ENCODE measurements at places on chromosomes 6 and 20.

DNA sequence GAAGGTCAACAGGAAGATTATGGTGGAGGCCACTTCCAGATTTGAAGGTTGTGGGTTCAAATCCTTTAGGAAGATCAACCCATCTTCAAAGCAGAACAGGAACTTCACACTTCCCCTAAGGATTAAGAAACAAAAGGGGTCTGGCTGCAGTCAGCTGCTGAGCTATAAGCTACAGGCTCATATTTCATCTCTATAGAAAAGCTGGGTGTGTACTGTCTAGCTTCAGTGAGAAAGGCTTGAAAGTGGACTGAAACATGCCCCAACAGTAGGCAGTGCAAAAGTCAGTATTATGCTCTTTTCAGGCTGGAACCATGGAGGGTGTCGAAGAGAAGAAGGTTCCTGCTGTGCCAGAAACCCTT is 60.1 kb upstream of the SPDEF start:
- DNase-seq: no peak

DNA sequence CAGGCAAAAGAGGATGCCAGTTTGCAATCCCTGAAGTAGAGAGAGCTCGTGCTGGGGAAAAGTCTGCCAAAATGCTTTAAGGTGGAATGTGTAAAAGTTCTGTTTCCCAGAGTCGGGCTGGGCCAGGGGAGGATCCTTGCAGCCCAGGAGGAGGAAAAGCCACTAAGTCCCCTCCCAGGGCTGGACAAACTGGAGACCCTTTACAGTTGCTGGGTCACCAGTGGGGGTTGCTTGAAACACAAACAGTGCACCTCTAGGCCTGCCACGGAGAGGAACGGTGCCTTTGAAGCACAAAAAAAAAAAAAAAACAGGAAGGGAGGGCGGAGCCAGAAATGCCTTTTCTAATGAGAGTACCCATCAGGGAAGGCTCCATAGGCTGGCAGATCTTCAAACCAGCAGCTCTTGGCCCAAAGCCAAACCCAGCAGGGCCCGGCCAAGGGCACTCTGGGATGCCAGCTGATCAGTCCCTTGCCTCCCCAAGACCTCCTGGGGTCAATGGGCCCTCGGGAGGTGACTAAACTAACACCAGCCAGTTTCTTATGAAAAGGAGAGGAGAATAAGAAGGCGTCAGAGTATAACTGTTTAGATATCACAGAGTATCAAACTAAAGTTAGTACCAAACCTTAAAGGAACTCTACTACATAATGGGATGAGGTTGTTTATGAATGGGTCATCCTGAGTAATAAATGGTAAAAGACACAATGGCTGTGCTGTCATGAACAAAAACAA is 23.7 kb downstream of the HLA-A start:
- no peak for DNase-seq

DNA sequence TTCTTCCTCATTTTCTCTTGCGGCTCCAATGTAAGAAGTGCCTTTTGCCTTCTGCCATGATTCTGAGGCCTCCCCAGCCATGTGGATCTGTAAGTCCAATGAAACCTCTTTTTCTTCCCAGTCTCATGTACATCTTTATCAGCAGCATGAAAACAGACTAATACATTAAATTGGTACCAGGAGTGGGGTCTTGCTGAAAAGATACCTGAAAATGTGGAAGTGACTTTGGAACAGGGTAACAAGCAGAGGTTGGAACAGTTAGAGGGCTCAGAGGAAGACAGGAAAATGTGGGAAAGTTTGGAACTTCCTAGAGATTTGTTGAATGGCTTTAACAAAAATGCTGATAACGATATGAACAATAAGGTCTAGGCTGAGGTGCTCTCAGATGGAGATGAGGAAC is 316.7 kb upstream of the HS3ST5 start:
- DNase-seq: no peak

DNA sequence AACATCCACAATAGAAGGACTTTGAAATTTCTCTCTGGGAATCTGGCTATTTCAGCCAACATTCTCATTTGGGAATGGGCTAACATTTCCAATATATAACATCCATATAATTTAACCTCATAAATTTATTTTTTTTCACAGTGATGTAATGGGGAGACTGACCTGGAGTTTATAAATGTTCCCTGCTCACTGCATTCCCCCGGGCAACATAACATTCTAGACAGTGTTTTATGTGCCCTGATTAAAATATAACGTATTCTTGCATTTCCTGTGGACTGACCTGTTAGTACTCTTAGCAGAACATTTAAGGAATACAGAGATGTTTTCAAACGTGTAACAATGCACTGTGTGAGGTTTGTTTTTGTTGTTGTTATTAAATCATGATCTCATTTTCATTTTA is 20.9 kb downstream of the TSHZ2 start:
- no peak for DNase-seq

All from activated CD4-positive, alpha-beta T cell treated with anti-CD3 and anti-CD28 coated beads, Interleukin-2, amount 50 U/mL, for 4 hours (primary cell).